Heart left ventricle (tissue), 16 donors: ENCODE measurements at places on chromosomes 4 and X.
A peak's percentile ranks its signal among the peaks of the same experiment; 100 is the strongest.

DNA sequence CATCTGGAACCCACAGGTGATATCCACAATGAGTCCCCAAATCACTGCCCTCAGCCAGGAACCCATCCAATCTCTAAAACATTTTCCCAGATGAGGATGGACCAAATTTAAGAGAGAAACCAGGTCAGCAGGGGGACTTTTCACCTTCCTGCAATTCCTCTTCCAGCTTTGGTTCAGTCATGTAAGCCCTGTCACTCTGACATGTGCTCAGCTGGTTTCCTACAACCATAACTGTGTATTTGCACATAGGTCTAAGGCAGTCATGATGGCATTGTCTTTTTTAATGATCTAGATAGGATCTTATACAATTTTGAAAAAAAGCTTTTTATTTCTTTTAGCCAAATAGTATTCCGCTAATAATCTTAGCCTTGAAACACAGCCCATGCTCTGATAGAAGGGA is 6.5 kb downstream of the CXXC4 start:
- DNase-seq, result no peak

- no peak for DNase-seq
Measured at GRCh38 chr4:76494243-76494642, 59.2 kb downstream of the SHROOM3 start.

DNA sequence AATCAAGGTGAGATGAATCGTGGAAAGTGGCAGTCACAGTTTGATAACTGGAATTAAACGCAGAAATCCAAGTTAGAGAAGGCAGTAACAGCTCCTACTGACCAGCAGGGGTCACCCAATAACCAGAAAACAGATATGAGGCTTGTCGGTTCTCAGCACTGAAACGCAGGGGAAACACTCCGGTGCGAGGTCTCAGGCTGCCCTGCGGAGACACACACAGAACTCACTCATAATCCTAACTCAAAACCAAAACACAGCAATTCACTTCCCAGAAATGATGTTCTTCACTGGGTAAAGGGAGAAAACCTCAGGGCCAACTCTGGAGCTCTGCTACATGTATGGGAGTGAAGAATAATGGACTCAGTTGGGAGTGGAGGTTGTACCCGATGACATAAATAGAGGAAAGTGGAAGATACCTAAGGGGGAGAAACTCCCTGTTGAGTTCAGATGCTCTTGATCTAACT is 384.4 kb downstream of the RAPGEF2 start:
- peak; percentile 39 for DNase-seq

DNA sequence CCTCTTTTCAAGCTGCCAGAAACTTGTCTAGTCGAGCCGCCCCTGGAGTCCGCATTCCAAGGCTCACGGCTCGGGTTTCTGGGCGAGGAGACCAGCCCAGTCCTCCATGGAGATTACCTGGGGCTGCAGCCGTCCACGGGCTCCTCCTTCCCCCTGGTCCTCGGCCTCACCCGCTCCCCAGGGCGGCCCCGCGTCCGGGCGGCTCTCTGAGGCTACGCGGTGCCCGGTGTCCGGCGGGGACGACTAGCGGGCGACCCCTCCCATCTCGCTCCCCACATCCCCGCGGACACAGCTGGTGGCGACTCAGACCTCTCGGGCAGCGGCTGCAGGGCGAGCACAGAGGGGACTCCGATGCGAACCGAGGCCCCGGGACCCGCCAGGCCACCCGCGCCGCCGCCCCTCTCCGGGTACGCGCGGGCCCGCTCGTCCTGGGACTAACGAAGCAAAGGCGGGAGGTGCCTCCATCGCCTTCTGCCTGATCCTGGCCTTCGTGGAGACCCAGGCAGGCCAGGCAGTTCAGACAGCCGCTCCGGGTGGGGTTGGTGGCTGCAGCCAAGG is 159.4 kb downstream of the TRAM1L1 start:
- DNase-seq, result no peak

- no peak for DNase-seq
Measured at GRCh38 chr4:95272036-95272435, 276.7 kb downstream of the UNC5C start.

- DNase-seq, result no peak
Measured at GRCh38 chr4:183909801-183910200, 4.7 kb downstream of the STOX2 start.

GRCh38 chrX:13571136-13571535 is 1.7 kb downstream of the EGFL6 start:
- DNase-seq, result no peak

- no peak for DNase-seq
Measured at GRCh38 chr4:167003326-167003725, 231.0 kb downstream of the SPOCK3 start.

DNA sequence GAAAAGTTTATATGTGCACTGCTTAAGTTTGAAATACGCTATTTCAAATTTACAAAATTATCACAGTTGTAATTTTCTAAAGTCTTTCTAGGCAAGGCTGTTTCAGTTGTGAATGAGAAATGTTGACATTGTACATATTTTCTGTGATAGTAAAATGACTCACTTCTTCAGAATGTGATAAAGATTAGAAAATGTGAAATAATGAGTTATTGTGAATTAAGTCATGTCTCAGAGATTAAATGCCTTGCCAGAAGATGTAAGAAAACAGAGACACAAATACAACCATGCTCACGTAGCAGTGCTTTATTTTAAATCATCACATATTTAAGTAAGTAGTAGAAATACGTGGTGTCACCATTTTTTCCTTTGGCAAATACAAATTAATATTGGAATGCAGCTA is 768 bp downstream of the CLCN4 start:
- DNase-seq, result no peak
